Astrocyte (in vitro differentiated cells and primary cell): ENCODE measurements at places on chromosomes 3 and 15.

DNA sequence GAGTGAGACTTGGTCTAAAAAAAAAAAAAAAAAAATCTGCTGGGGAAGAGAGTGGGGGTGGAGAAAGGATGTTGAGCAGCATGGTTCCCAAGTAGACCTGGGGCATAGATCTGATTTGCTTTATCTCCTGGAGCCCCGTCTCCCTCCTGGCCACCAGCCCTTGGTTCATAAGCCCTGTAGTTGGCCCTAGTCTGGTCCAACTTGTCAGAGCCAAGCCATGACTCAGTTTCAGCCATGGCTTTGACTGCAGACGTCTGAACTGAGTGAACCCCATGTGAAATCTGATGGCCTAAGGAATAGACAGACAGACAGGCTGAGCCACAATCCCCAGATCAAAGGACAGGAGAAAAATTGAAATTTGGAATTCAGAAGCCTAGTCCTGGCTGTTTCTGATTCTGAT is 2.0 kb upstream of the CILP start:
- no peak for DNase-seq

GRCh38 chr3:45105855-45106671 is 40.1 kb downstream of the CDCP1 start:
- peak; percentile 94 for DNase-seq

DNA sequence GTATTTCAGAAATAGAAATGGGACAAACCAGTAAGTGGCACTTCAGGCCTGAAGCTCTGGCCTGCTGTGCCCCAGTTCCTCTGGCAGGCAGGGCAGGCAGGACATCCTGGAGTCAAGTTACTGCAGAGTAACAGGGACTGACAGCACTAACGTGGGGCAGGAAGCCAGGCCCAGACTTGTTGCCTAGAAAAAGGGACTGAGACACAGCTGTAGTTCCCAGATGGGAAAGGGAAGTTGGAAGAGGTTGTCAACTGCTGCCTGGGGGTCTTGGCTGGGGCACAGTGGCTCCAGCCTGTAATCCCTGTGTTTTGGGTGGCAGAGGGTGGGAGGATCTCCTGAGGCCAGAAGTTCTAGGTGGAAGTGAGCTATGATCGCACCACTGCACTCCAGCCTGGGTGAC is 171.9 kb downstream of the FMN1 start:
- DNase-seq: peak; percentile 54

DNA sequence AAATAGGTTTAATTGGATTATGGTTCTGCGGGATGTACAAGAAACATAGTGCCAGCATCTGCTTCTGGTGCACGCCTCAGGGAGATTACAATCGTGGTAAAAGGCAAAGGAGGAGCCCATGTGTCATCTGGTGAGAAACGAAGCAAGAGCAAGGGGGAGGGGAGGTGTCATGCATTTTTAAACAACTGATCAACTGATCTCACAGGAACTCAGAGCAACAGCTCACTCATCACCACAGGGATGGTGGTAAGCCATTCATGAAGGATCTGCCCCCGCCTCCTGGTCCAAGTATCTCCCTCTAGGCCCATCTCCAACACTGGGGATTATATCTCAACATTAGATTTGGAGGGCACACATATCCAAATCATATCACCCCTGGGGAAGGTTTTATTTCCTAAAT is 42.1 kb upstream of the FGF7 start:
- DNase-seq: no peak

GRCh38 chr3:141708367-141708766 is 29.7 kb upstream of the RNF7 start:
- no peak for DNase-seq
